GM12864 (cell line): ENCODE measurements at places on chromosomes 1 and 21.

GRCh38 chr1:230570724-230571360 lies 71.4 kb upstream of the COG2 start:
- no peak for DNase-seq

GRCh38 chr1:8217011-8217711 lies 100.8 kb upstream of the SLC45A1 start:
- no peak for DNase-seq

DNA sequence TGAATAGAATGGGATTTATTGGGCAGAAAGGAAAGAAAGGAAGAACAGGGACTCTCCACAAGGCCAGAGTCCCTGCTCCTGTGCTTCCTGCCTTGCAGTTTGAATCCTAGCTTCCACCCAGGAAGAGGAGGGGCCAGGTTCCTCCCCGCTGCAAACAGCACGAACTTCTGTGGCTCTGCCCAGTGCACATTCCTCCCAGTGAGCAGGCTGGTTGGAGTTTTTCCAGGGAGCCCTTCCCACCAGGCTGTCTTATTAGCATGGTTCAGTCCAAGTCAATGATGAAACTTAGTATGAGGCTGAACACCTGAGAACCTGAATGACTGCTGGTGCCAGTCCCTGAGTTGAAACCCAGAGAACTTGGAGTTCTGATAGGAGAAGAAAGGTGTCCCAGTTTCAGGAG lies 247.2 kb downstream of the DUSP10 start:
- DNase-seq: no peak

DNA sequence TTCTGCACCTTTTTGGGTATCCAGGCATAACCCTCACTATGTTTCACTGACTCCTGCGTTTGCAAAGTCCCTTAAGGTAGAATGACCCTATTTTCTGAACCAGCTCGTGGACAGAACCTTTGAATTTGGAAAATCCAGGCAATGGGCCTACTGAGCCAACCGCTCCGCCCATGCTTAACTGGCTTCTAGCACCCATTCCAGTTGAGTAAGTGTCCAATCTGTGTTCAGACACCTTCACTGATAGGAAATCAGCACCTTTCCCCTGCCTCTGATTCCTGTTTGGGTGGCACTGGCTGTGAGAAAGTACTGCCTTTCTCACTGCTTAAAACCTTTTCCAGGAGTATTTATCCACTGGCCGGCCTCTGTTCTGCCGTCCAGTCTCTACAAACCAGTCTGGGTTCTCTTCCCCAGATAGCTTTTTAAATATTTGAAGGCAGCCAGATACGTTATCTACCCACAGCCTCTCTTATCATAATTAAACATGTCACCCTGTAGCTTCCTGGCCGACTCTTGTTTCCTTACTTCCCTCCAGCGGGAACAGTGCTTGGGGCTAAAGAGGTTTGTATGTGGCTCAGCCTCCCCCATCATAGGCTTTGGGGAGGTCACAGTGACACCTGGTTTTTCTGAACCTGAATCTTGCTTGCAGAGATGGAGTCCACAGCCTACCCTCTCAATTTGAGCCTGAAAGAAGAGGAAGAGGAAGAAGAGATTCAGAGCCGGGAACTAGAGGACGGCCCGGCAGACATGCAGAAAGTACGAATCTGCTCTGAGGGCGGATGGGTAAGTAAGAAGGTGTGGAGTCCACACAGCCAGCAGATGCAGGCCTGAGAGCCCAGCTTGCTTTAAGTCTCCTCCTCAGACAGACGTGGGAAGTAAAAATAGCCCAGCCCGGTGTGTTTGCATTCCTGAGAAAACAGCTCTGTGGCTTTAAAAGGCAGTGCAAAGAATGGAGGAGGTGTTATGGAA lies 1.3 kb downstream of the POGK start:
- no peak for DNase-seq

DNA sequence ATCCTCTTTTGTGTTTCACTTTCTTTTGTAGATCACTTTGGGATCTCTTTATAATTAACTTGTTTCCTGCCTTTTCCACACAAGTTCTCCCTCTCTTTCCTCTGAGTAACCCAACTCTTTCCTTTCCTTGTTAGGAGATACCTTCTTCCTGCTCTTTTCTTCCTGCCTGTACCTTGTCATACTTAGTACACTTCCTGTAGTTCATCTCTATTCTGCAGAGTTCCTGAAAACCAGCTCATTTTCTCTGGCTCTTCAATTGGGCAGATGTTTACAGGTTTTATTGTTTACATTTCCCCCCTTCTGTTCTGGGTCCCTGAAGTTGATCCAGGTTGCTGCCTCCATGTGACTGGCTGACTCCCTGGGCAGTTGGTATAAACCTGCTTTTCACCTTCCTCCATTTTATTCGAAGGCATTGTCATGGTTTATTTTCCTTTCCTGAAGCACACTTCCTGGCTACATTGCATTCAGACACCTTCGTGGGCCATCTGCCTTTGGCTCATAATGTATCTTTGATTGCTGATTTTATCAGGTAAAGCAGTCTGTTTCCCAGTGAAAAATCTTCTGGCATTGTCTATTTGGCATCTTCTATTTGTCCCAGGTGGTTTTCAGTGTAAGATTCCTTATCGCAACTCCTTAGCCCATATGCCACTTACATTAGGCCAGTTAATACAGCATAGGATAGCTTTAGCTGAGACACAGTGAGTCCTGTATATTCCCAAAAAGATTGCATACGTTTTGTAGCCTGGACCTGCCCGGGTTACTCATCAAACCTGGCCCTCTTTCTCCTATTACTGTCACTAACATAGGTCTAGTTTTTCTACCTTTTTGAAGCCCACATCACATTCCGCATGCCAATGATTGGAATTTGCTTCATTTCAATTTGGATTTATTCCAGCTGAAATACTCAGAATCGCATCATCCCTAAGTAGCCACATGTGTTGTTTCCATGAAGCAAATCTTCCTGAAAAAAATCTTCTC lies 15.4 kb downstream of the CTH start:
- no peak for DNase-seq

DNA sequence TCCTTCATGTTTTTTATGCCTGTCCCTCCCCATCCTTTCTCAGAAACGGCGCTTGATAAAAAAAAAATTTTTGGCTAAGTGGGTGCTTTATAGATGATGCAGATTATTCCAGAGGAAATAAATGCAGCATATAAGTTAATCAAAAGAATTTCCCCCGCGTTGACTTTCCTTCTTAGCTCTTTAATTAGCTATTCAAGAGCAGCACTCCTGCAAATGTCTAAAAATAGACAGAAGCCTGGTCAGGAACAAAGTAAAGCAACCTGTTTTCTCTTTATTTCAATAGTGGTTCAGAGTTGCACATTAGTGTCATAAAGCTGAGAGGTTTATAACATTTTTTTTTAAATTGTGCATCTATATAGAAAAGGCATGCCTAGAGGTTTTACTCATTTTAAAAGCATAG lies 439.5 kb upstream of the LRRC7 start:
- DNase-seq: no peak

GRCh38 chr21:34154878-34155277 lies 81.5 kb downstream of the MRPS6 start:
- no peak for DNase-seq
